GM12865 (cell line): ENCODE measurements at places on chromosomes 2 and 18.

GRCh38 chr2:207498427-207498826 lies 31.3 kb upstream of the CREB1 start:
- DNase-seq: no peak

- no peak for DNase-seq
Measured at GRCh38 chr18:22427822-22428549, 10.3 kb upstream of the CTAGE1 start.

DNA sequence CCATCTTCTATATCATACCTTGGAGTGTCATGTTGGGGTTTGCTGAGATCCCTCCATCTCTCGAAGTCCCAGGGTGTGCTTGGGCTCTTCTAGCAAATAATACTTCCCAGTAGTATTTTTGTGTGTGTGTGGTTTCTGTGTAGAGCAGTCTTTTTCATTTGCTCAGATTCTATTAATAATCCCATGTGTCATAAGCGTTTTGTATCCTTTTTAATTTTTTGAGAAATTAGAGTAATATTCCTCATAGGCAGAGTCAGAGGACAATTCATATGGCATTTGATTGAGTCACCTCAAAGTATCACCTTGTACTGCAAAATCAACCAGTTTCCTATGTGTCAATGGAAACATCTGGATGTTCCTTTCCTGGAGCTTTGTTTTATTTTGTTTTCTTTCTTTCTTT lies 37.4 kb upstream of the PPP1R1C start:
- DNase-seq: no peak

- no peak for DNase-seq
Measured at GRCh38 chr2:127641133-127641532, 4.8 kb upstream of the GPR17 start.

GRCh38 chr2:141200191-141200590 lies 930.6 kb downstream of the LRP1B start:
- DNase-seq: no peak

- DNase-seq: peak; percentile 50
Measured at GRCh38 chr2:68768461-68768860, 33.9 kb downstream of the ARHGAP25 start.

DNA sequence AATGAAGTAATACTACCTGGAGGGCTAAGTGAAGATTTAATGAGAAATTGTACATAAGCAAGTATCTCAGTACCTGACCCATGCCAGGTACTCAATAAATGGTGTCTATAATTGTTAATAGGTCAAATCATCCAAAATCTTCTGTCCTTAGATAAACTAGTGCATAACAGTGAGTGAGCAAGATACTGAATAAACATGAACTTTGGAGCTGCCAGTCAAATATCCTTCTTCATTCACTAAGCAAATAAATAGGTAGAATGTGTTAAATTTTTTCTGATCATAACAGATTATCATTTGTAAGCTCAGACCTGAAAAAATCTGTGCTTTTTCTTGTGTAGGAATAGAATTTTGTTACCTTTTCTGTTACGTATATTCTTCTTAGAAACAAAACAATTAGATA lies 39.6 kb downstream of the RAB3GAP1 start:
- no peak for DNase-seq

- no peak for DNase-seq
Measured at GRCh38 chr2:20617892-20618467, 32.9 kb downstream of the HS1BP3 start.

DNA sequence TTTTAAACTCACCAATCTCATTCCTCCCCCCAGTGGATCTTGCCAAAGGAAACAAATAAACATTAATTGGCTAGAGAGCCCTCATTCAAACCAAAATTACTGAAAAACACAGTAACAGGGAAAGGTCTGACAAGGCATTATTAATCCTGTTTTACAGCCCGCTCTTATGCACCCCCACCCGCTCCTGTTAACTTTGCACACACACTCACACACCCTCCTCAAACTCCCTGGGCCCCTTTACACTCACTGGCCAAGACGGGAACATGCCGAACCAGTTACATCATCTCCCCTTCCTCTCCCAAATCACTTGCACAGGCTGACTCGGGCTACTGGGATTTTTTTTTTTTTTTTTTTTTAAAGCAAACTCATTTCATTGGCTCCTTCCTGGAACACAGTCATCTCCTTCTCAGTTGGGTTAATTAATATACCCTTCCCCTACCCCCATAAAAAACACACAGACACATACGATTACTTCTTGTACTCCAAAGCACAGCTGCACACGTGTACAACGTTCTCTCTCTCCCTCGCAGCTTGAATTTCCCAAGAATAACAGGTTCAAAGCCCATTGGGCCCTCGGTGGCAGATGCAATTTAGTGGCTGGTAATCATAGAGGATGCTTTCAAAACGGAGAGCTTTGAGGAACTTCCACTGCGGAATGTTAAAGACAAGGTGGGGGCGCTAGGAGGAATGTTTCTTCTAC lies 31.8 kb downstream of the KLF7 start:
- no peak for DNase-seq

- no peak for DNase-seq
Measured at GRCh38 chr18:32701313-32701712, 71.5 kb downstream of the KLHL14 start.

GRCh38 chr2:186623084-186623483 lies 33.2 kb downstream of the ITGAV start:
- no peak for DNase-seq

DNA sequence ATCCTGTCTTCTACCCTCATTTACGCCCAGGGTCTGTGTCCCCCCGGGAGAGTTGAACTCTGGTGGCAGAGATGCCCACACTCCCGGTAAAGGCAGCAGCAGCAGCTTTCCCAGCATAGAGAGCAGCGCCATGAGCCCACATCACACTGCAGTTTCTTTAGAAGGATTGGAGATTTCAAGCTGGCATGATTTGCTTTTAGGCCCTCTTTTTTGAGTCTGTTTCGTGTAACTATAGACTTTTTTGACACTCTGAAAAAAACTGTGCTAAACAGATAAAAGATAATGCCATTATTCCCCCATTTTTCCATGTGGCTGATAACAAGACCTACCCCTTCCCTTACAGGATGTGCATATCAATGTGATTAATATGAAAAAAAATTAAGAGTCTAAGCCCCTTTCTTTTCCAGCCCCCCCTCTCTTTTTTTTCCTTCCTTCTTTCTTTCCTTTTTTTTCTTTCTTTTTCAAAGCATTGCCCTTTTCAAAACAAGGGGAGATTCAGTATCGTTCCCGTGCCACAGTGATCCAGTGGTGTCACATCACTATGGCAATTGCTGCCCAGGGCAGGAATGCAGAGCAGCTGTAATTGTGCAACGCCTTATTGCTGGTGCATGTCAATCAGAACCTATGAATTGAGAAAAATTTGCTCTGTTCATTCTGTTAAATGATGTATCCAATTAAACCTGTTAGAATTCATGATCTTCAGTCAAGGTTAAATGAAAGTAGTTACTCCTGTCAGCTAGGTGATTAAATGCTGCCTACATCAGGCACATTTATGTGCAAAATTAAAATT lies 104.5 kb downstream of the CDCA7 start:
- DNase-seq: no peak

- no peak for DNase-seq
Measured at GRCh38 chr18:10748641-10749040, 222.8 kb downstream of the NAPG start.

- no peak for DNase-seq
Measured at GRCh38 chr2:20496076-20496872, 49.4 kb downstream of the RHOB start.

DNA sequence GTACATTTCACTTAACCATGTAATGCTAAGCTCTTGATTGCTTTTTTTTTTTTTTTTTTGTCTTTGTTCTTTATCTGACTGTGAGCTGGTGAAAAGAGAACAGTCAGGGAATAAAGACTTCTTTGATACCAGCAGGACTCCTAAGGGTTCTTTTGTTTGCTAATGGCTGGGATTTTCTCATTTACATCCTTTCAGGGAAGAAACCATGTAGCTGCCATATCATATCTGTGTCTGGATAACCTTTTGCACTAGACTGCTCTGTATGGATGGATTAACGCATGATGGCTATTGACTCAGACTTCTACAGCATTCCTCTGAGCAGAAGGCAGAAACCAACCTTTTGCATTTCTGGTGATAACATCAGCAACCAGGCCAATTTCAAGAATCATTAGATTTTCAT lies 504.0 kb downstream of the LRRTM4 start:
- no peak for DNase-seq

DNA sequence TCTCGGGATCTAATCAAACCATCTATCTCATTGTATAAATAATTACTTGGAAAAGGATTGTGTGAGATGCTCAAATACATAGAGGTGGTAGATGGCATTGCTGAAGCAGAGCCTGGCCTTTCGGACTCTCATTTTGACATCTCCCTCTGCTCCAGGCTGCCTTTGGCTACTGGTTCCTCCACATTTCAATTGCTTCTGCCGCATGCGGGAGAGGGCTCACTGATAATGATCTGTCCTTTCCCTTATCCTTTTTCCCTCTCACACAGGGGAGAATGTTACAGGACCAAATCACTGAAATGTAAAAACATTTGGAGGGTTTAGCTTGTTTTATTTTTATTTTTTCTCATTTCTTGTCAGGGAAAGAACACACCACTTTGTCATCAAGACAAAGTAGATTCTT lies 380.6 kb upstream of the UBE2E3 start:
- no peak for DNase-seq

DNA sequence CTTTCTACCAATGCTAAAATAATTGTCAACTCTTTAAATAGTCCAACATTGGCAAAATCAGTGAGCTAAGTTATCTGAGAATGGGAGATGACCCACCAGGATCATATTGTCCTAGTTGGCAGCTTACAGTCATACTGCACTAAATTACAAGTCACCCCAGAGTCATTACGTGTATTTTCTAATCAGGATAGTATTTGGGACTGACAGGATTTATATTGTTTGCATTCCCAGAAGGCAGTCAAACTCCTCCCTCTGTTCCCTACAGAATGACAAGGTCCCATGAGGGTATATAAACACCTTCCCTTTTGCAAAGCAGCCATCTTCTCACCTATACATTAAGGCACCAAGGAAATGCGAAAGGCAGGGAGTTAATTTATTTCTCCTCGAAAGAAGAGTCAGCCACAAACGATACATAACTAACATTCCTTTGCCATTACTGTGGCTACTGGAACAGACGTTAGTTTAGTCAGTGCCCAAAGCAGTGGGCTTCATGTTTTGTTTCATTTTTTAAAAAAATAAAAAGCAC lies 125.3 kb downstream of the ANTXR1 start:
- DNase-seq: no peak

DNA sequence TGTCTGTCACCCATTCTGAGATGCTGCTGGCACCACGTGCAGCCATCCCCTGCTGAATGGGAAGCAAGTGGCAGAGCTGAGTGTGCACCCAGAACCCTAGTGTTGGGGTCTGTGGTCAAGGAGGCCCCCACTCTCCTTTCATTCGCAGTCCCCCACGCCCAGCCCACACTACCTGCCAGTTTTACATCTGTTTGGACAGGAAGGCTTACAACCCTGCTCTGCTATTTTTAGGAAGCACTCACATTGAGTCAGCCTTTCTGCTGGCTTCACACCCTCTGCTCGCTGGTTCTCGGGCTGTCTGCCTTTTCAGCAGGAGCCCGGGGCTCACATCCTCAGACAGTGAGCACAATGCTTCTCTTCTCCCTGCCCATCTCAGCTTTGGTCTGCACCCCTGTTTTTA lies 10.7 kb upstream of the ADCY3 start:
- DNase-seq: peak; percentile 72

DNA sequence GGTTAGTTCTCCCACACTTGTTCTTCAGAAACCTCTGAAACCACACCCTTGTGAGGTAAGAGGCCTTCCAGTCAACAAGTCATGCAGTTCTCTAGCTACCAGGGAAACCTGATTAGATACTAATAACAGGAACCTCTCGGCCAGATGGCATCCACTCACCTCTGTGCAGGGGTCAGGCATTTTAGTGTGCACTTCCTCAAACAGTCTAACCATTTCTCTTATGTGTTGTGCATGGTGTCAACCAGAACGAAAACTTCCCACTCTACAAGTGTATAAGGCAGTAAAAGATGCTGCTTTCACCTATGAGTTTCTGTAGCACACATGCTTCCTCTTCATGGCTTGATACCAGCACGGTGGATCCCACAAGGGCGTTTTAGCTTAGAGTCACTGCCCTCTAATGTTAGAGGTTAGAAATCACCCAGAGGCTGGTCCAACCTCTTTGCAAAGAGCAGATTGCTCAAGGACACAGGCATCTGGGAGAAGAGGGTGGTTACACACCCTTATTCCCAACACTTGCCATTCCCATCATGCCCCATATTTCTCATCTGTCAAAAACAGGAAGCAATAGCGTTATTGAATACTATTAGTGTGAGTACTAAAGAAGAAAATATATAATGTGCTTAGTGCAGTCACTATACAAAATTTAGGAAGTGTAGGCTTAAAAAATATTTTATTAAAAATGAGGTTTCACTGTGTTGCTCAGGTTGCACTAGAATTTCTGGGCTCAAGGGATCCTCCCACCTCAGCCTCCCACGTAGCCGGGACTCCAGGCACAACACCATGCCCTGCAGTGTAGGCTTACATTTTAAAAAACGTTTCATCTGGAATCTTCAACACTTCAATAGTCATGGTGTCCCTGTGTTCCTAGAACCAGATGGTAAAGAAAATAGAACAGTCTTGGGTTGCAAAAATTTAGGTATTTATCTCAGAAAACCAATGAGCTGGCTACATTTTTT lies 34.5 kb upstream of the RAB31 start:
- DNase-seq: peak; percentile 96

GRCh38 chr2:16962505-16962904 lies 296.9 kb upstream of the CYRIA start:
- no peak for DNase-seq

DNA sequence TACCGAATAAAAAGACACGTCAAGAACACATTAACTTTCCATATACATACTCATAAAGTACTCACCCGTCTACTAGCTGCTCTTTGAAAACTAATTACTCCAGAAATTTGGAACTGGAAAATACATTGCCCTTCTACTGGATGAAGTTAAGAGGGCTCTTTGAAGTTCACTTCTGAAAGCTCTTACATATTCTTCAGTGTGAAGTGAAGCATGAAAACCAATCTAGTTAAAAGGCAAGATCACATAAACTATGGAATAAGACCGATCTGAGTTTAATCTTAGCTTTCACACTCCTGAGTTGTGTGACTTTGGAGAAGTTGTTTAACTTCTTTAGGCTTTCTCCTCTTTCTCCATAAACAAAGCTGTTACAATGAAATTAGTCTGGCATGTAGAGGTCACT lies 38.5 kb downstream of the REV1 start:
- no peak for DNase-seq

DNA sequence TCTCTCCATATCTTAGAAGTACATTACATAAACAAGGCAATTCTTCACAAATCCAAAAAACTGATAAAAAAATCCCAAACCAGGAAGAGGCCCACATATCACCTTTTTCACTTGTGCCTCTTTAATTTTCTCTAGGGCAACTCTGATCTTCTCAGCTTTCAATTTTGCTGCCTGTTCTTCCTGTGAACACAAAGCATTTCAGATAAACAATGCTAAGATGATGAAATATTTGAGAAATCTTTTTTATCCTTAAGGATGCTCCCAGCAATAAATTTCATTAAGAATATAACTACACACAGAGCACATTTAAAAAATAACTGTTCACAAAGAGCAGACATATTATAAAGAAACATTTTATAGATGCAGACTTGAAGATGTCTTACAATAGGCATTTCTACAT lies 73.4 kb downstream of the RAPH1 start:
- no peak for DNase-seq

- DNase-seq: no peak
Measured at GRCh38 chr2:219561179-219562048, 9.9 kb downstream of the OBSL1 start.
